ENCODE measurements at places on chromosomes 3 and 15.

DNA sequence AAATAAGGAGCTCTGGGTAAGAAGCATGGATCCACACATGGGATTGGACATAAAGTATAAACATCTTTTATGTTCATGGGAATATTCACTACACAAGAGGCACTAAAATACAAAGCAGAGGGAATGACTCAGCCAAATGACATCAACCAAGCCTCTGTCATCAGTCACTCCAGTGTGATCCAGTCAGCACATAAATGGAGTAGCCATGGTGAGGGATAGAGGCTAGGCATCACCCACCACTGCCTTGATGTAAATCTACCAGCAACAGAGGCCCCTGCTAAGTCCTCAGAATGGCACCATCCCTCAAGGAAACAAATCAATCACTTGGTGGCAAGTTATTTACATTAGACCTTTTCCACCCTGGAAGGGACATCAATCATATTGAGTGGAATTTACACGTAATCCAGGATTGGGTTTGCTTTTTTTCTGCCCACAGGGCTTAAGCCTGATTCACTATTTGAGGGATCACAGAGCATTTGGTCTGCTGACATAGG lies 27.2 kb downstream of the VEPH1 start:
- no peak for DNase-seq

- peak; percentile 80 for DNase-seq
Measured at GRCh38 chr15:72740219-72740618, 43.3 kb downstream of the ADPGK start.

GRCh38 chr15:92853222-92853621 lies 46.9 kb upstream of the CHD2 start:
- DNase-seq = no peak

DNA sequence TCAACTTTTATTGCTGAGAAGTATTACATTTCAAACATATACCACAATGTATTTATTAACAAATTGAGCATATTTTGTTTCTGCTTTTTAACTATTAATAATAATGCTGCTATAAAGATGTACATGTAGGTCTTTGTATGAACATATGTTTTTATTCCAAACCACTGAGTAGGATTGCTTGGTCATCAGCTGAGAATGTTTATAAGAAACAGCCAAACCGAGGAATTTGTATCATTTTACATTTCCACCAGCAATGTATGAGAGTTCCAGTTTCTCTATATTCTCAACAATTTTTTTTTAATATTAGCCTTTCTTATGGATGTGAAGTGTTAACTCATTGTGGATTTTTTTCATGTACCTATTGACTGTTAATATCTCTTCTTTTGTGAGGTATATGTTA lies 119.5 kb upstream of the MDFIC2 start:
- DNase-seq = no peak

DNA sequence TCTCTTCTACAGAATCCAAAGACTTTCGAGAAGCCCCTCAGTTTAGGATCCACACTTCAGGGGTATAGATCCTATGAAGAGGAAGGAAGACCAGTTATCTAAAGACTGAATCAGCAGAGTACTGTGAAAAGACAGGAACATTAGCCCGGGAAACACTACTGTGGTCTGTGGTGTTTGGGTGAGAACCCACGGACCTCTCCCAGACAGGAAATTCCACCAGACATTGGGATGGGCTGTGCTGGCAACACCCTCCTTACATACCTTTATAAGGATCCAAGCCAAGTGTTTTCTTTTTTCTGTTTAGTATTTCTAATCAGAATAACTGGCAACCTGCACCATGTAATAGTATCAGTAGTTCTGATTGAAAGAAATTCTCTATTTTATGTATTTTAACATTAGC lies 14.1 kb downstream of the TMEM207 start:
- DNase-seq = no peak

- DNase-seq = no peak
Measured at GRCh38 chr3:59153648-59154047, 103.8 kb upstream of the CFAP20DC start.

DNA sequence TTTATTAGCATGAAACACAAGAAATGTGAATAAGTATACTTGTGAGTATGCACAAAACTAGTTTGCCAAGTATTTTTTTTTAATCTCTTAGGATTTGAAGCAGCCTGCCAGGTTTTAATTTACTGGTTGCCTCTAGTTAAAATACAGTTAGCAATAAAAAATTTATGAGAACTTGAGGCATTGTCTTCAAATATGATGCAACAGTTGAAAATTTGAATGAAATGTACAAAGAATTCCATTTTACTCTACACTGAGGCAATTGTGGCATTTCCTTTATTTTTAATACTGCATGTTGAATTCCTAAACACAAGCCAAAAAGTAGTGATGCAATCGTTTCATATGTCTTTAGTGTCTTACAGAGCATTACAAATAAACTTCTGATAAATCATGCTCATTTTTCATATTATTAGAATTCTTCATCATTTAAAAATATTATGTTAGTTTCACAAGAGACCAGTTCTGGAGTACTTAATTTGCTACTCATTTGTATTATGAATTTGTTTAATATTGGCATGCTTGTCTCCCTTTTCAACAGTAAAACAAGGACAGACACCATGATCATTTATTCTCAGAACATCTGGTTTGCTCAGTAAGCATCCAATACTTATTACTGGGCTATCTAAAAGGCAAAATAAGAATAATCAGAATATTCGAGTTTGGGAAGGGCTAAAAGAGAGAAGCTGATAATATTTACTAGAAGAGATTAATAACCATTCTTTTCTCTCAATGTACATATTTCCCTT lies 124.8 kb upstream of the PTX3 start:
- no peak for DNase-seq

DNA sequence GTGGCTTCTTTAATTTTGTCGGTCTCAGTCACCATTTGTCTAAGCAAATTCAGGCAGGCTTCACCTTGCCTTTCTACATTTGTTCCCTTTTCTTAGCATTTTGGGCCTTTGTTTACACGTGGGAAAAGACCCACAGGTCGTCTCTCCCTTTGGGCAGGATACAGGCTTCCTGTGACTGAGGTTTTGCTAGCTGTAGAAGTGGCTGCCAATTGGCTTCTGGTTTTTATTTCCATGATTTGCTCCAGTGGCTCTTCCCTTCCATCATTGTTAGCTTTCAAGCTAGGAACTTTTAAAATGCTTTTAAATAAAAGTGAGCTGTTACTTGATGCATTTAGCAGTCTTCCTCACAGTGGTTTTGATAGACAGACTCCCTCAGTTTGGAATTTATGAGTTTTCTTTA lies 37.3 kb downstream of the MLH1 start:
- DNase-seq = no peak

DNA sequence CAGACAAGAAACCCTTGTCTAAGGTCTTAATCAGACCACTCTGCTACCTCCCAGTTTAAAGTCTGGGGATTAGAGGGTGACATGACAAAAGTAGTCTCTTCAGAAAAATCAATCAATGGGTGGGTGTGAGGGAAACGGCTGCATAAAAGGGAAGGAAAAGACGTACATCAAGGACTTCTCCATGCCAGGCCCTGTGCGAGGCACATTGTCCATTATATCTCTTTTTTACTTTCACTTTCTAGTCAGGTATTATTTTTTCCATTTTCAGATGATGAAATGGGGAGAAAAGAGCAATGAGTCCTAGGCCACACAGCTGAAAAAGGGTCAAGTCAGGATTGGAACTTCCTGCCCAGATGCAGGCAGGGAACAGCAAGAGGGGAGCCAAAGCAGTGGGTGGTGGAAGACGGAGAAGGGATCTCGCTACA lies 4.6 kb upstream of the CX3CR1 start:
- DNase-seq = no peak

- no peak for DNase-seq
Measured at GRCh38 chr15:54547491-54547890, 569.2 kb downstream of the UNC13C start.

DNA sequence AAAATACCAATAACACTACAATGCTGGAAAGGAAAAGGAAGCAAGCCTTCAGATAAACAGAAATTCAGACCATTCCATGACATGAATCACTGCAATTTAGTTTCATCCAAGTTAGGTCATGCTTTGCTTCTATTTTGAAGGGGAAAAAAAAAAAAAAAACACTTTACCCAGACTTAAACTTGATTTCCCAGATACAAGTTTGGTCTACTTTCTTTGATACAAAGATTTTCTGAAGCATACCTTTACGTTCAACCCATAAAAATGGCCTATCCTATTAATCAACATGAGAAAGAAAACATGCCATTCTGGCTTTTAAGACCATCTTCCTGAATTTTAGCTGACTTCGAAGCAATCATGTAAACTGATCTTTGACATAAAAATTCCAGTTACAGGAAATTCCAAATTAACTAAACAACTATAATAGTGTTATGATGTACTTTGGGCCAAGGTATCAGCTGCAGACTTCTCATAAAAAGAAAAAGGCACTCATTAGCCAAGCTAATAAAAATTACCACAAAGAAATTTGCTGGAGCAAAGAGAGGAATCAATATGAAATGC lies 12.6 kb downstream of the OSBPL10 start:
- no peak for DNase-seq

GRCh38 chr3:12192655-12193484 lies 34.2 kb upstream of the TIMP4 start:
- no peak for DNase-seq

DNA sequence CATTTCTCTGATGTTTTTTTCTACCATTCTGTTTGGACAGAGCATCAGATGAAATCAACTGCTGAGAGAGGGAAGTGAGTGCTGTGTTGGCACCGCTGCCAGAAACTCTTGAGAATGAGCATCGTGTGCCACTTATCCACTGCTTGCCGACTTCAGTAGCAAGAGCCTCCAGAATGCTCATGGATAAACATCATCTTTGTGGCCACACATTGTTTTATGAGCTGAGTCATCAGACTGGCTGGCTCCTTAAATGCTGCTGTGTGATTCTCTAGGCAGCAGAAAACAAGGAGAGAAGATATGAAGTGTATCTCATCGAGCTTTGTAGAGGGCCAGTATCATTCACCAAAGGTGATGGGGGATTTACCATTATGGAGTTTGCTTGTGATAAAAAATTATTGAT lies 3.4 kb upstream of the DOCK3 start:
- DNase-seq = no peak

DNA sequence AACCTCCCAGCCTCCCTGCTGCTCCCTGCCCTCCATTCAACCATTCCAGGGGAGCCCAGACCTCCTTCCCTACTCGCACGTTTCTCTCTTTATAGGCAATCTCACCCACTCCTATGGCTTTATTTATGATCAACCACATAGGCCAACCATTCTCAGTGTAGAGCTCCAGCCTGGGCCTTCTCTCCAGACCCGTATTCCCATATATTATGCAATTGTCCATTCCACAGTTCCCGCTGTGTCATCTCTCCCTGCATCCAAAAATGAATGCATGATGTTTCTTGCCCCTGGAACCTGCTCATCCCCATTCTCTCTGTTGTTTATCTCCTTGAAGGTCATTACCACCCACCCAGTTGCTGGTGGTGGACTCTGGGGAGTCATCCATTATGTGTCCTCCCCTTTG lies 140.7 kb downstream of the LIPC start:
- DNase-seq = no peak

DNA sequence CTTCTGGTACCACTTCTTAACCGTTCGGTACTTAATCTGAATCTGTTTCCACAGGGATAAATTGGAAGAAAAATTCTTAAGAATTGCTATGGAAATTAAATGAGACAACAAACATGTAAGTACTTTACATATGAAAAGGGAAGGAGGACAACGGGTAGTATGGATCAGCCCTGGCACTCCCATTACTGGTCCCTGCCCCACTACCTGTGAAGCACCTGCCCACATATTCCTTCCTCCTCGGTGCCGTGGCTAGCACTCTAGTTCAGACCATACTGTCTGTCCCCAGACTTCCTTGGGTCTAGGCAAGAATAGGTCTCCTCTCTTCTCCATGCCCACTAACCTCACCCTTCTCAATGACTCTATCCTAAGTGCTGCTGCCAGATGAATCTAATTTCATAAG lies 46.2 kb downstream of the SHQ1 start:
- DNase-seq = no peak

GRCh38 chr3:187572441-187572840 lies 97.8 kb downstream of the SST start:
- DNase-seq = no peak

GRCh38 chr3:149203758-149204157 lies 17.9 kb downstream of the CP start:
- no peak for DNase-seq

GRCh38 chr3:126125341-126125740 lies 41.4 kb upstream of the SLC41A3 start:
- no peak for DNase-seq

DNA sequence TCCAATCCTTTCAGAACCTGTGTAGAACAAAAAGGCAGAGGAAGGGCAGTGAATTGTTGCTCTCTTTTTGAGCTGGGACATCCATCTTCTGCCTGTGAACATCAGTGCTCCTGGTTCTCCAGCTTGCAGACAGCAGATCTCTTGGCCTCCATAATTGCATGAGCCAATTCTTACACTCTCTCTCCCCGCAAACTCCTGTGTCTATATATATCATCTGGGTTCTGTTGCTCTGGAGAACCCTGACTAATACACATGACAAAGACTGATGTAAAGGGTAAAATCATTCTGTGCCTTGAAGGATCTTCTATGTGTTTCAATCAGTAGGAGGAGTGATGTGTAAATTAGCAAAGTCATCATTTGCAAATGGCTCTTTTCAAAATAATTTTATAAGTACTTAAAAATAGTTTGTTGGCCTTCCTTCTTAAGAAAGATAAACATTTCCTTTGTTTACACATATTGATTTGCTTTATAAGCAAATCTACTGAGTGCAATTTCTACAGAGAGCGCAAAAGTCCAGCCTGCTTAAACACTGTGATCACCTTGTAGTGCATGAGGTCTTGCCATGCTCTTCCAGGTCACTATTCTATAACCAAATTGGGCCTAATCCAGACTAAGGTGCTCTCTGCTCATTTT lies 154.9 kb upstream of the ANKRD28 start:
- DNase-seq = no peak

DNA sequence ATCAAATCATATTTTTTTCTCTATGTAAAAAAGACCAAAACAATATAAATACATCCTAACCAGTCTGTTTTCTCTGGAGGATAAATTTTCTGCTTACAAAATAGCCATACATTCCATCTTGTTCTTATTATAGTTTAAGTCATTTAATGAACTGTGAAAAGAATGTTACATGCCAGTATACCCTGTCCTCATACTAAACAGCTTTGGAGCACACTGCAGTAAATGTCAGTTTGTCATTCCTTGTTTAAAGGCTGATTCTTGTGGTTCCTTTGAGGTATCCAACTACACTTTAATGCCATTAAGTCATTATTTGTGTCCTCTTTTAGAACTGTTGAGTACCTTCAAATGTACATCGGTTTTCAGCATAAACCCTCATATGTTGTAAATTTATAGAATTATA lies 52.7 kb upstream of the DCBLD2 start:
- no peak for DNase-seq
